Uterus (tissue), 4 donors: ENCODE measurements at places on chromosomes 11 and 22. TPM values are rescaled to one million over a fixed set of nuclear protein-coding genes. Genes with fewer than 3 reads are reported as not detected.

DNA sequence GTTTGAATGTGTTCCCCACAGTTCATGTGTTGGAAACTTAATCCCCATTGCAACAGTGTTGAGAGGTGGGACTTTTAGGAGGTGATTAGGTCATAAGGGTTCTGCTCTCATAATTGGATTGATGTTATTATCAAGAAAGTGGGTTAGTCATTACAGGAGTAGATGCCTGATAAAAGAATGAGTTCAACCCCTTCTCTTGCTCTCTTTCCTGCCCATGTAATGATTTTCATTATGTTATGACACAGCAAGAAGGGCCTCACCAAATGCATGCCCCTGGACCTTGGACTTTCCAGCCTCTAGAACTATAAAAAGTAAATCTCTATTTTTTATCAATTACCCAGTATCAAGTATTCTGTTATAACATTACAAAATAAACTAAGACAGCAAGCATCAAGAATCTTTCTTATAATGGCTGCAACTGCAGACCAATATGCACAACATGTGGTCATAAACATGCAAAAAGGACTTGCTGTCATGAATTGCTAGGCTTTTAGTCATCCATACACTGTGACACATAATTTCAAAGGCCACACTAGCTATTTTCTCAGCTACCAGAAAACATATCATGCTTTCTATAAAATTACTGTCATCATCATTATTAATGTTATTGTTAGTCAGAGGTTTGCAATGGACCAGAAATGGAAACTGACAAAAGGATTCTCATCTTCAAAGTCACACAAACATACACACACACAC, 99.9 kb upstream of the GUCY1A2 start:
- DNase-seq: no peak
- H3K4me3 ChIP-seq: no peak overlapping the region
- H3K36me3 ChIP-seq: no peaks in the 10 kb centered on the region

DNA sequence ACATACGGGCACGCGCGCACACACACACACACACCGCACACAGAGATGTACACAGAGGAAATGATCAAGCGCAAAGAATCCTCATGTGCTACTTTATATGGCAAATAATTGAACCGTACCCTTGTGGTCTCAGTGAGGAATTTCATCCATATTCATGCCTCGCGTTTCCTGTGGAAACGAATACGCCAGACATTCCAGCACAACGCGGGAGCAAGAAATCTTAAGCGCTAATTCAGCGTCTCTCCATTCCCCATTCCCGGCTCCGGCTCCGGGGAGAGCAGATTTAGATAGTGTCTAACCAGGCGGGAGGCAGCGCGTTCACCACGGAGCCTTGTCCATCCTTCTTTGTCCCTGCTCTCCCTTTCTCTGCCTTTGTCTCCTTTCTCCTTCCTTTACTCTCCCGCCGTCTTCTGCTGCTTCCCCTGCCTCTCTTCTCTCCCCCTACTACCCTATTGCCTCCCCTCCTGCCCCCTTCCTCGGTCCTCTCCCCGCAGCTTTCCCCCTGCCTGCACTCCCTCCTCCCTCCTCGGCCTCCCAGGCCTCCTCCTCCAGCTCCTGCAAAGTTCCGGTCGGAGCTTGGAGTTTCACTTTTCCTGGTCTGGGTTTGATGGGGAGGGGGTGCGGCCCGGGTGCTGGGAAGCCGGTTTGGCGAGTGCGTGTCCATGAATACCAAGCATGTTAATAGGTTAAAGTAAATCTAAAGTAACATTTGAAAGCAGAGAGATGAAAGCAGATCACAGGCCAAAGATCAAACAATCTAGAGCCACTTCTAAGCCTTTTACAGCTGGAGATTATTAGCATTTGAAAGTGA, 579.3 kb downstream of the BUD13 start:
- no peaks in the 10 kb centered on the region for H3K4me1 ChIP-seq
- peak; percentile 22 for DNase-seq
- peak overlapping the region; percentile 72 for H3K27ac ChIP-seq
- no peaks in the 10 kb centered on the region for H3K36me3 ChIP-seq
- peak overlapping the region; percentile 31 for H3K4me3 ChIP-seq
- H3K27me3 ChIP-seq: no peaks in the 10 kb centered on the region

SLC22A12 gene
- total RNA-seq: not detected

GRCh38 chr11:129935723-129936122, 40.3 kb upstream of the NFRKB start:
- DNase-seq: no peak
- no peaks in the 10 kb centered on the region for H3K4me1 ChIP-seq
- no peaks in the 10 kb centered on the region for H3K27me3 ChIP-seq
- H3K27ac ChIP-seq: no peak overlapping the region
- H3K4me3 ChIP-seq: no peak overlapping the region

- DNase-seq: no peak
- no peaks in the 10 kb centered on the region for H3K4me1 ChIP-seq
- H3K27me3 ChIP-seq: no peaks in the 10 kb centered on the region
Measured at GRCh38 chr22:49012712-49013395, 814.8 kb downstream of the BRD1 start.

GRCh38 chr11:134452838-134453155, 40.8 kb upstream of the B3GAT1 start:
- no peaks in the 10 kb centered on the region for H3K4me1 ChIP-seq
- H3K27me3 ChIP-seq: no peaks in the 10 kb centered on the region
- no peaks in the 10 kb centered on the region for H3K36me3 ChIP-seq
- H3K27ac ChIP-seq: no peak overlapping the region
- H3K4me3 ChIP-seq: no peak overlapping the region
- no peak for DNase-seq

DNA sequence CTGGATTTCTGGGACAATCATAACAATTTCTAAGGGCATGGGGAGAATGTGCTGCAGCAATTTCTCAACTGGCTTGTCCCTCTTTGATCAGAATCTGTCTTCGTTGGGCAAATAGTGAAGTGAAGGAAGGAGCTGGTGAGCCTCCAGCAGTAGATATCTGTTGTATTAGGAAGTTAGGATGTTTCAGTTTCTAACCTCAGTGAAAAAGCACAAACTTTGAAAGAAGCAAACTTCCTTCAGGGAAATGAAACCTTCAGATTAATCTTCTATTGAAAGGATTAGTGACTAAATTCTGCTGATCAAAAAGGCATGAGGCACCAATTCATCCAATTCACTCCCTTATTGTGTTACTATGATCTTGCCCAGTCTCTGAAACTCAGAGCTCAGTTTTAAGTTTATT, 24.3 kb downstream of the LMO2 start:
- DNase-seq: no peak
- no peaks in the 10 kb centered on the region for H3K27me3 ChIP-seq
- H3K4me1 ChIP-seq: no peaks in the 10 kb centered on the region
- H3K4me3 ChIP-seq: no peak overlapping the region
- peak overlapping the region; percentile 79 for H3K27ac ChIP-seq
- H3K36me3 ChIP-seq: no peaks in the 10 kb centered on the region

DNA sequence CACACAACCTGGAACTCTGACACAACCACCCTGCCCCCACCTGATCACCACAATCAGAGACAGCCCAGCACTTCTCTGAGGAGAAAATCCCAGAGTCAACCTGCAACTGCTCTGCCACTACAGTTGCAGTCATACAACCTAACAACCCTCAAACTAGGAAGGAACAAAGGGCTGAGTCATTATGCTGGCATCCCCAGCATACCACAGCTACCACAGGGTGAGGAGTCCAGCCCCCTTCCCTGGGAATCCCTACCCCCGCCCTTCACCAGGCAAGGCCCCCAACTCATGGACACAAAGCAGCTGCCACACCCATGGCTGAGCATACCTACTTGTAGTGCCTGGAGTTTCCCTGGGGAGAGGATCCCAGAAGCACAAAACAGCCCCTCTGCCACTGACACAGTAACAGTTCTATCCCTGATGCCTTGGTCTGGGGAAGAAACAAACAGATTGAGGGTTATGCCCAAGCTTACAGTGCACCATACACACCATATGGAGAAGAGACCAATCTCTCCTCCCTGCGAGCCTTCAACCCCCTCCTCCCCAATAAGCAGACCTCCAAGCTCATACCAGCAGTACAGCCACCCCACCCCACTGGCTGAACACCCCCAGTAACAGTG, 68.5 kb upstream of the C11orf58 start:
- DNase-seq: no peak
- no peak overlapping the region for H3K4me3 ChIP-seq
- no peaks in the 10 kb centered on the region for H3K36me3 ChIP-seq
- H3K27ac ChIP-seq: no peak overlapping the region

- H3K36me3 ChIP-seq: no peaks in the 10 kb centered on the region
- no peak overlapping the region for H3K27ac ChIP-seq
- H3K27me3 ChIP-seq: no peaks in the 10 kb centered on the region
- H3K4me3 ChIP-seq: no peak overlapping the region
Measured at GRCh38 chr11:31714840-31715239, 96.3 kb downstream of the PAX6 start.

FZD4 gene
- total RNA-seq: 47.4 TPM

RNF169 gene
- total RNA-seq: 15.0 TPM

LDHAL6A gene
- total RNA-seq: 0.24 TPM

DNA sequence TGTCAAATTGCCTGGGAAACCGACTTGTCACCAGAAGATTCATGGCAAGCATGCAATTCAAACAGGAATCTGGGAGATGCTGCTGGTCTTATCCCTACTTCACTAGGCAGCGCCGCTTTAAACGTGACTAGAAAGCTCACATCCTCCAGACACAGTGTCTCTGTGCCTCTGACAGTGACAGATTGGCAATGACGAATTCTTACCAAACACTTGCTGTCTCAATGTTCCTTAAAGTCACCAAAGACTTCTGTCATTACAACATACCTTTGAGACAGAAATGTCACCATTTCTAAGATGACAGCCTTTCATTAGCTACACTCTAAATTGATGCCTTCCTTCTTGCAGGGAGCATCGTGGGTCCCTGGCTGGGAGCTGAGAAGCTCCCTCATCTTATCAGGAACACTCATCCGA, 197.8 kb downstream of the CWF19L2 start:
- H3K36me3 ChIP-seq: no peaks in the 10 kb centered on the region
- H3K4me1 ChIP-seq: no peaks in the 10 kb centered on the region
- DNase-seq: no peak
- no peaks in the 10 kb centered on the region for H3K27me3 ChIP-seq
- no peak overlapping the region for H3K4me3 ChIP-seq

PRG3 gene
- total RNA-seq: not detected

- no peak overlapping the region for H3K4me3 ChIP-seq
- H3K36me3 ChIP-seq: no peaks in the 10 kb centered on the region
- no peak overlapping the region for H3K27ac ChIP-seq
- H3K27me3 ChIP-seq: no peaks in the 10 kb centered on the region
- no peaks in the 10 kb centered on the region for H3K4me1 ChIP-seq
- no peak for DNase-seq
Measured at GRCh38 chr11:131391176-131391575, 20.8 kb downstream of the NTM start.
